Mammary epithelial cell (primary cell): ENCODE measurements at places on chromosomes 5 and 9. TPM values are rescaled to one million over a fixed set of nuclear protein-coding genes. Genes with fewer than 3 reads are reported as not detected.

The CDHR2 gene
- total RNA-seq = under 0.01 TPM

The ZDHHC21 gene
- 11.8 TPM for total RNA-seq

The CCDC127 gene
- total RNA-seq = 4.5 TPM

The RALGPS1 gene
- total RNA-seq = 0.94 and 1.1 TPM in 2 replicates

The SLC36A3 gene
- total RNA-seq = not detected in 2 replicates

The WDR55 gene
- 20.5 and 26.8 TPM in 2 replicates for total RNA-seq

The TPPP gene
- 0.50 TPM for total RNA-seq

The ERAP2 gene
- total RNA-seq = 14.3 TPM

The P4HA2 gene
- 142 TPM for total RNA-seq

DNA sequence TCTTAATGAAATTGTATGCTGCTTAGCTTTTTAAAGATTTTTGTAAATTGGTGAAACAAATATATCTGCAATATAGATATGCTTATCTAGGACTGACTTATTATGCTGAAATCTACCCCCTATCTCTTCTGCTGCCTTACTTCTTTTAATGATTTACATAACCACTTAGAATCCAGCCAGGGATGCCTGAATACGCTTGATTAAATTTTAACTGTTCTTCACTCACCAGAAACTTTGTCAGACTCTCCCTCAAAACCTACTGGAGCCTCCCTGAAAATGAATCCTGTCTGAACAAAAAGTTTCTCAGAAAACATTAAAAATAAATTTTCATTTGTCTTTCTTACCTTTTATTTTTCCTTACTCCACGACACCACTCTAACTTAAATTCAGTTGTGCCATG lies 111.7 kb downstream of the ST8SIA4 start:
- no peak for DNase-seq

GRCh38 chr5:117357886-117358285 lies 783.3 kb upstream of the SEMA6A start:
- no peak for DNase-seq

GRCh38 chr5:161804263-161804662 lies 43.7 kb upstream of the GABRA1 start:
- DNase-seq = no peak

DNA sequence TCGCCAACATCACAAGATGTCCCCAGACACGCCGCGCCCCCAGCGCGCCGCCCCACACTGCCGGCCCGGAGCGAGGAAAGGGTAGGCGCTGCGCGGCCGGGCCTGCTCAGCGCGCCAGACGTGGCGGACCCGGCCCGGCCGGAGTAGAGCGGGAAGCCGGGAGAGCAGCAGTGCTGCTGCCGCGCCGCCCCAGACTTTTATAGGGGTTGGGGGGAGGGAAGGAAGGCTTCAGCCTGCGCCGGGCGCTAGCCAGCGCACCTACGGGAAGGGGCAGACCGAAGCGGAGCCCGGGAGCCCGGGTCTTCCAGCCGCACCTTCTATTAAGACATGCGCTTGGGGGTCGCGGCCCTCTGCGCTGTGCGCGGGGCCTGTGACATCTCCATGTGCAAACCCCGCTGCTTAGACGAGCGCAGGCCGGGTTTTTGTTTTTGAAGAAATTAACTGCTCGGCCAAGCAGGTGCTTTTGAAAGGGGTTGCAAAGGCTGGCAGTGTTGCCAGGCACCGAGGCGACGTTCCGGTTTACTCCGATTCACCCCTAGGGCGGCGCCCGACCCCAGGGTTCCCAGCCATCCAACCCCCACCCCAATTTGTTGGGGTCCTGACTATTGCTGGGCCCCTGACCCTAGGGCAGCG lies 353 bp upstream of the PAX5 start:
- DNase-seq = no peak

DNA sequence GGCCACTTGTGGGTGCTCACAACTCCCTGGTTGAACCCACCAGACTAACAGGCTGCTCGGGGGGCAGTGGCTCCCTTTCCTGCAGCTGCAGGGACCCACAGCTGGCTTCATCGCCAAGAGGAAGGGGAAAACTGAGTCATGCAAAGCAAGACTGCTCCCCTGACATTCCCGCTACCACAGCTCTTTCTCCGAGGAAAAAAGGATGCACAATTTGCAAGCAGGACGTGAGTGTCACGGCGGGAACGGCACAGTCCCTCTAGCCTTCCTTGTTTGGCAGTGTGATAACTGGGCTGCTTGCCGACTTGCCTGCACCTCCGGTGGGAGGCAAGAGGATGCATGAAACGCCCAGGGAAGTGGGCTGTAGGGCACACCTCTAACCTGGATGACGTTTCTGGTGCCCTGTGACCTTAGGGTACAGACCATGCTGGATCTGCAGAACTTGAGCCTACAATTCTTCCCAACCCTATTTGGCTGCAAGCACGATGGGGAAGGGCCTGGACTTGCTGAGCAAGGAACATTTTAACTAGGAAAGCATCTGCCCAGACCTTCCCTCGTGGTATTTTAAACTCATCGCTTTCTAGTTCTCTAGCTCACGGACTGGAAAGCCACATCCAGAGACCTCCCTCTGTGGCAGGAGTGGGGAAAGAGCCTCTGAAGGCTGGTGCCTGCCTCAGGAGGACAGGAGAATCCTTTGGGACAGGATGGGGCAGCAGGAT lies 7.8 kb downstream of the SH3PXD2B start:
- no peak for DNase-seq

GRCh38 chr5:418162-419121 lies 24.5 kb upstream of the EXOC3 start:
- DNase-seq = no peak

DNA sequence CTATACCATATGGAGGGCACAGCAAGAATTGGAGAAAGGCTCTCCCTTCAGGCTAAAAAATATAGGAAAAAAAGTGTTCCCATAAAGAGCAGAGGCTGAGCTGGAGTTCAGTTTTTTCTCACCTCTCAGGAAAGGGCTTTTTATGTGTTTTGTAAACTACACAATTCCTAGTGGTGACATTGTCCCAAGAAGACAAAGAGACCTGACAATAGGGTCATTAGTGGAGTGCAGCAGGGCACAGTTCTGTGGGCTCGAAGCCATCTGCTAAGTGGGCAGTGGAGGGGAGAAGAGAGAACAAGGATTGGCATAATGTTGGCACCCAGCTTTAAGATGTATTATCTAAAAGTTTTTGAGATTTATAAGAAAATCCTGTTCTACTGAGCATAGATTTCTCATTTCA lies 162.5 kb downstream of the HCN1 start:
- no peak for DNase-seq

- DNase-seq = no peak
Measured at GRCh38 chr5:35360671-35361070, 130.4 kb upstream of the PRLR start.

- peak; percentile 96 for DNase-seq
Measured at GRCh38 chr9:124818431-124819281, 34.6 kb upstream of the WDR38 start.

DNA sequence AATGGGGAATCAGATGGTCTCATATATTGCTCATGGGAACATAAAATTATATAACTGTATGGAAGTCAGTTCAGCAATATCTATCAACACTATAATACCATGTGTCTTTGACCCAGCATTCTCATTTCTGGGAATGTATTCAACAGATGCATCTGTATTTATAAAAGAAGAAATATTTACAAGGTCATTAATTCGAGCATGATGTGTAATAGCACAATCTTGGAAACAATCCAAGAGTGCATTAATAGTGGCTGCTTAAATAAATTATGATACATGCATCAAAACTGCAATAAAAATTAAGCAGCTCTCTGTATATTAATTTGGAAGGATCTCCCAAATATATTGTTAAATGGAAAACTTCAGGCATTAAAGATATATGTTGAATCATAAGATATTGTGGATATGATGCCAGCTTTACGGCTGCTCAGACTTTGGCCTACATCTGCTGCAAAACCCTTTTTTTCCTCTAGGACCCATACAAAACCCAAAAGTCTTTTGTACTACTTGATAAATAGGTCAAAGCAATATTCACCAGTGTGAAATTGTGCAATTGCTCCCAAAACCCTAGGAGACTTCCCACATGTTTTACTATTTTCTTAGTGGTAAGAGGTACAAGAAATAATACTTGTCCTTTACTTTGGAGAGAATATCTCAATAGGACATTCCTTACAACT lies 45.3 kb upstream of the ISOC1 start:
- DNase-seq = no peak

GRCh38 chr5:117788596-117788995 lies 1199.8 kb downstream of the DTWD2 start:
- no peak for DNase-seq

DNA sequence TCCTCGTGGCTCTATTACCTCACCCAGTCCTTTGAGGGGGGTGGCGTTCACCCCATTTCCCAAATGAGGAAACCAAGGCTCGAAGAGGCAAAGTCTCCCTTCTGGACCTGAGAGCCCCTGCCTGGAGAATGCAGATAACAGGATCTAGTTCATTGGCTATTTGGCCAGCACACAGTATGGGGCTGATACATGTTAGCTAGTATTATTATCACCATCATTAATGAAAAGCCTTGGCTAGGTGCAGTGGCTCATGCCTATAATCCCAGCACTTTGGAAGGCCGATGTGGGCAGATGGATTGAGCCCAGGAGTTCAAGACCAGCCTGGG lies 4.3 kb downstream of the SH3GLB2 start:
- no peak for DNase-seq

GRCh38 chr5:37926732-37927131 lies 86.9 kb upstream of the GDNF start:
- DNase-seq = peak; percentile 74

DNA sequence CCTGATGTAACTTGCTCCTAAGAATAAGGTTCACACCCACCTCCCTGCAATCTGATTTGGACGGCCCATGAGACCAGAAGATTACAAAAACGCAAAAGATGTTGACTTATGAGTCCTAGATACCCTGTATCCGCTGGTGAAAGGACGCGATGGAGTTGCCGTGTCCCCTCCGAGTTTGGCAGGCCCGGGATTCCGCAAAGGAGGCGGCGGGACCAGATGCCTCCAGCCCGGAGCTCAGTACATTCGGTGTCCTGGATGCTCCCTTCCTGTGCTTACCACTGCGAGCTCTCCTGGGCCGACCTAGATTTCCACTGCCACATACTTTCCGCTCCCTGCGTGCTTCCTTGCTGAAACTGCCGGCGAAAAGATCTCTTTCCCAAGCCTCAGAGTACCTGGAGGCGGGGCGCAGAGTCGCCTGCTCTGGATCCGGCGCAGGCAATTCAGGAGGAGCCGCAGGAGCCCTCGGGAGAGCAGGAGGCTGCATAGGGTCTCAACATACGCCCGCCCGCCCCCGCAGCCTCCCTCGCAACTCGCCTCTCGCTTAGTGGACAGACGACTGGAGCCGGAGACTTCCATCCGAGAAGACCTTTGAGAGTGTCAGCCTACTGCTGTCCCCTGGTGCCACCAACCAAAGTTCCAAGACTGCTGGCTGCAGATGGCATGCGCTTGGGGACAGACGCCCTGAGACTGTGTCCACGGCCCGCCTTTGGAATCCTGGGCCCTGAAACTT lies 39.8 kb downstream of the ANXA2R start:
- peak; percentile 54 for DNase-seq

DNA sequence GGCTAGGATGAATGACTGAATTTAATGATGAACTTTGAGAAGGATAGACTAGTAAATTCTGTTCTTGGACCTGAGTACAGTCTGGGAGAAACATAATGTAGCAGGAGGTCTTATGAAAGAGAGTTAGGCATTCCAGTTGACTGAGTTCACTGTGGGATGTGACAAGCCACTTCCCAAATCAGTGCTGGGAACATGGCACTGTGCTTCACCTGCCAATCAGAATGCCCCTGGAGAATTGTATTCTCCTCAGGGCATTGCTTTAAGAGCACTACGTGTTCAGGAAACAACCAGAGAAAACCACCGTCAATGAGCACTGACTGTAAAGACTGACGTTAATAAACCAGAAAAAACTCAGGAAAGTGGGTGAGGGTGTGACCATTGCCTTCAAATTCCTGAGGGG lies 1.2 kb downstream of the CCDC107 start:
- DNase-seq = peak; percentile 71

GRCh38 chr5:50663636-50664035 lies 2.8 kb upstream of the PARP8 start:
- no peak for DNase-seq

DNA sequence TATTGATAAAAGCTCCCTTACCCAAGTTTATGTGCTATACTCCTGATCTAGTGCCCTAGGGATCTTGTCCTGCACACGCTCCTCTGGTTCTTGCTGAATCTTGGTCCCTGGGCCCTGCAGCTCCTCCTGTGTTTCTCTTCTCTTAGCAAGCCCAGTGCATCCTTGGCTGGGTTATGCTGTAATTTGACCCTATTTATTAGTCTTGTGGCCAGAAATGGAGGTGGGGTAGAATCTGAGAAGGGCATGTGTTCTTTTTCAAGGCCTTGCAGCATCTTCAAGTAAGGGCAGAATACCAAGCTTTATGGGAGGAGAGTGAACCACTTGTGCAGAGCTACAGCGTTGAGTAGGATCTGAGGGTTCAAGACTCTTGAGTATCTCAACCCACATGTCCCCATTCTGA lies 366.8 kb downstream of the FAM170A start:
- no peak for DNase-seq

- no peak for DNase-seq
Measured at GRCh38 chr5:1474866-1475543, 29.8 kb upstream of the SLC6A3 start.

GRCh38 chr5:156913719-156914370 lies 49.2 kb downstream of the TIMD4 start:
- DNase-seq = no peak

DNA sequence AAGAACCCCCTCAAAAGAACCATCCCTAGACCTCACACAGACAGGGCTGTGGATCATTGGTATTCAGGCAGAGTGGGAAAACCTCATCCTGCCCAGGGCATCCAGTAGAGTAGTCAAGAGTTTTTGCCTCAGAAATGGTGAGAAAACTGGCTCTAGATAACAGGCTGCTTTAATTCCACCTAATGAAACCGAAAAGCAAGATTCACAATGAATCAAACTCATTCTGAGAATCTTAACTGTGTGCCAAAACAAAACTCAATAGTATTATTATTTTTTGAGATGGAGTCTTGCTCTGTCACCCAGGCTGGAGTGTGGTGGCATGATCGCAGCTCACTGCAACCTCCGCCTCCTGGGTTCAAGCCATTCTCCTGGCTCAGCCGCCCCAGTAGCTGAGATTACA lies 17.8 kb upstream of the NPM1 start:
- no peak for DNase-seq

DNA sequence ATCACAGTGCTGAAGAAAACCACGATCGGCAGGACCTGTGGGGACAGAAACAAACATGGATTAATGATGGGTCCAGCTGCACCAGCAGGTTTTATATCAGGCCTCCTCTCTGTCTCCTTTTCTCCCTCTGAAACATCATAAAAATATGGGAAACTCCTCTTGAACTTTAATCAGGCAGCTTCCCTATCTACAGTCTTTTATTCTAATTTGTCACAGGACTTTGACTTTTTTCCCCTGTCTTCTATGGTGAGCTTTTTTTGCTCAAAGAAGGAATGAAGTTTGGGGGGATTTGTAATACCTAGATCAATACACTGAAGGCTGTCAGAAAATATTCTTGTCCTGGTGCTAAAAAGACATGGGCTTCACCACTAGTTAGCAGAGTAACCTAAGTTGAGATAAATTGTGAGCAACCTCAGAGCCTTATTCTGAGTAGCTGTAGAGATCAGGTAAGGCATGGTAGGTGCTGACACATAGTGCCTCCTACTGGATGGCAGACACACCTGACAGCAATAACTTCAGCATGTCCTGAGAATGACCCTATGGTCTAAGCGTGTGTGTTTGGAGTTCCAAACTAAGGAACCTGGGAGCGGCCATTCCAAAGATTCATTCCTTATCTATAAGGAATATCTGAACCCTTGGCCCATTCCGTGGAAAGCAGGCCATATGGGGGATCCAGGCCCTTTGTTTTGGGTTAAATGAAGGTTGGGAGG lies 46.2 kb downstream of the SLC28A3 start:
- DNase-seq = no peak
